Activated naive CD4-positive, alpha-beta T cell (primary cell): ENCODE measurements at places on chromosomes 11 and 22.
A peak's percentile ranks its signal among the peaks of the same experiment; 100 is the strongest.

DNA sequence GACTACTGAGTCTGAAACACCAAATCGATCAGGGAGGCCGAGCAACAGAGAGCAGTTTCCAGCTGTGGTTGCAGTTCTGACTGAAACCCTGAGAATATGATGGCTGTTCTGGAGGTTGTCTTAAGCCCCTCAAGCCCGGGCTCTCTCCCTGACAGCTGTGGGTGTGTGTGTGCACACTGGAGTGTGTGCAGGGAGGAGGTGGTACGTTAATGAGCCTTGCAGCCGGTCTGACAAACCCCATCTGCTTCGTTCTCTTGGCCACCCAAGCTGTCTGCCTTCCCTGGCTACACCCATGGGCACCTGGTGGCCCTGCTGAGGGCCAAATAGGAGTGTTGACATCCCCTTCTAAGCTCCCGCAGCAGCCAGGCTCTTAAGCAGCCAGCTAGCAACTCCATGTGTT, 189.8 kb downstream of the KIRREL3 start:
- no peak for DNase-seq

- DNase-seq, result no peak
Observed at GRCh38 chr11:72354356-72355115, 79.8 kb downstream of the CLPB start.

DNA sequence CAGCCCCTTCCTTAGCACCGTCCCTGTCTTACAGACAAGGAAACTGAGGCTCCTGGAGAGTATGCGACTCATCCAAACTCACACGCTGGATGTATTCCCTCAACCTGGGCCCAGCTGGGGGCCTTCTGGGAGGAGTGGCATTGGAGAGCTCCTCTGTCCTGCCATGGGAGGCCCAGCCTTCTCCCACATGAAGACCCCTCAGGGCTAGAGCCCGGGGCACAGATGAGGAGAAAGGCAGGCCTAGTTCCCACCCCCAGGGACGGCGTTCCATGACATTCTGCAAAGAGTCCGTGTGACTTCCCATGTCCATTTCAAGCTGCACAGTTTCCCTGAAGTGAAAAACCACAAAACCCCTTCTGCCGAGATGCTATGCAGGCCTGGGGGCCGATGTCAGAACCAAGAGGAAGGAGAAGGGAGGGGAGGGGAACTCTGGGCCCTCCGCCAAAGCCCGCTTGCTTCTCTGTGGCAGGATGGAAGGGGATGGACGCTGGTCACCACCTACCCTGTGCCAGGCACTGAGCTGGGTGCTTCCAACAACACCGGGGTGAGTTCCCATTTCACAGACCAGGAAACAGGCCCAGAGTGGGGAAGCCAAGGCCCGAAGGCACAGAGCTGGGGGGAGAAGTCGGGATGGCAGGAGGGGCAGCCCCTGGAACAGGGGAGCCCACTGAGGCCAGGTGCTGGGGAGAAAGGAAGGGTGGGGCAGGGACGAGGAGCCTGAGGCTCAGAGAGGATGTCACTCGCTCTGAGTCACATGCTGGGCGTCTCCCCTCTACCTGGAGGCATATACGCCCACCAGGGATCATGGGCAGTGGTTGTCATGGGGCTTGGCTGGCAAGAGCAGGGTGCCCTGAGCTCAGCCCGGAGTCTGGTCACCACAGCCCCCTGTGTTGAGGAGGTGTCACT, 15.7 kb downstream of the RAC2 start:
- no peak for DNase-seq

DNA sequence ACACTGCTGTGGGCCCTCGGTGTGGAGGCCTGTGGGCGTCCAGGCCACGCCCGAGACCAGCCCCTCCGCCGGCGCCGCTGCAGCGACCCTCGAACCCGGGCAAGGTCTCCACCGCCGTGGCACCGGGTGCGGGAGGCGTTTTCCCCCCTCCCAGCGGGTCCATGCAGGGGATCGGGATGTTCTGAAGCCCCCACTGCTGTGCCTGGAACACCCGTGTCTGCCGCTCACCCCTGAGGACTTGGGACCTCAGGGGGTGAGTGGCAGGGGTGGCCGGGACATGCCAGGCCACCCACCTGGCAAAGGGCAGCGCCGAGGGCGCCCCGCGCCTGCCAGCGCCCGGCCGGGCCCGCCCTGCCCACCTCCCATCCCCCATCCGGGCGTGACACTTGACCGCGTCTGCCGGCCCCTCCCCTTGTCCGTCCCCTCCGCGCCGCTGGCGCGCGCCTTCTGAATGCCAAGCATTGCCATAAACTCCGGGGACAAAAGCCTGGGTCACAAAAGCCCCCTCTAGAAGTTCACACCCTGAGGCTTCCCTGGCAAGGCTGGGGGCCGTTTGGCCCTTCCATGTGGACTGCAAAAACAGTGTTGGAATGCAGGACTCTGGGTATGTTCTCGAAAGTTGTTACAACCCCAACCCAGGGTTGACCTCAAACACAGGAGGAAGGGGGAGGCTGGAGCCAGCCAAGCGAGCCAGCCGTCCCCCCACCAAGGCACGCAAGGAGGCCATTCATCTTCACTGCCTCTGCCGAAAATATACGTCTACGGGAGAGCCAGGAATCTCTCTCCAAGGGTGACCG, 819 bp upstream of the KCNQ1OT1 start:
- DNase-seq, result no peak

DNA sequence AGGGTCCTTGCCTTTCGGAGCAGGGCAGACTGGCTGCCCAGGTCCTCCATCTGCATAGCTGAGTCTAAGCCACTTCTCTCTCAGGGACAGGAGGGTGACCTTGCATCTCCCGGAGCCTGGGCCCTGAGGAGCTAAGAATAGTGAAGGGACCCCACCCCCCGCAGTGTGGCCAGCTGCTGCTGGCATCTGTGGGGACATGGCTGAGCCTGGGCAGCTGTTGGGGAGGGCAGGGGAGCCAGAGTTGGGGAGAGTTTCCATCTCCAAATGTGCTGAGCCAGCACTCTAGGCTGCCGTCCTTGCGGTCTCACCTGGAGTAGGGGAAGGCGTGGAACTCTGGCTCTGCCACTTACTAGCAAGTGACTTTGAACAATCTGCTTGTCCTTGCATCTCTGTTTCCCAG, 34.8 kb upstream of the SHISAL1 start:
- DNase-seq, result no peak

DNA sequence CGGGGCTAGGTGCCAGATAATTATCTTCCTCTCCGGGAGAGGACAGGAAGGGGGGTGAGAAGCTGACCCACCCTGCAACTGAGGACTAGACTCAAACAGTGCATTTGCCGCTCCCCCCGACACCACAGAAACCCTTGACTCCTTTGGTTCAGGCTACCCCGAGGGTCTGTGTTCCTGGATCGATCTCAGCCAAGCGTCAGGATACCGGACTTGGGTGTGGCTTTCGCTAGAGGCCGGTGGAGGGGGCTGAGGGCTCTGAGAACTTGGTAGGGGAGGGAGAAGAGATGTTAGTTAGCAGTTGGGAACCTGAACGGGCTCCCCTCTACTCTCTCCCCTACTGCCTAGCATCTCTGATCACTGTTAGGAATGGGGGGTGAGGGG, 840 bp downstream of the SEZ6L start:
- no peak for DNase-seq

DNA sequence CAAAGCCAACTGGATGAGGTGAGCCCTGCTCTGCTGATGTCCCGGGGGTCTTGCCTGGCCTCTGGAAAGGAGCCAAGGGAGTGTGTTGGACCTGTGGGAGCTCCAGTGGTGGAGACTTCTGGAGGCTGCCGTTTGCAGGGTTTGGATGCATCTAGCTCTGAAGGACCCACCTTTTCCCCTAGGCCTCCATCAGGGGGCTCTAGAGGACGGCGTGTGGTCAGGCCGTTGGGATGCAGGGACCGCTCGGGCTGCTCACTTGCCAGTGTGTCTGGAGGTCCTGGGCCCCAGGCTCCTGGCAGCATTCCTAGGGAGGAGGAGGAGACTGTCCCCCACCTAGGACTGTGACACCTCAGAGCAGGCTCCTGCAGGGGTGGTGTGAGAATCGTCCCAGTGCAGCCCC, 58.3 kb downstream of the PRDM11 start:
- DNase-seq, result no peak

DNA sequence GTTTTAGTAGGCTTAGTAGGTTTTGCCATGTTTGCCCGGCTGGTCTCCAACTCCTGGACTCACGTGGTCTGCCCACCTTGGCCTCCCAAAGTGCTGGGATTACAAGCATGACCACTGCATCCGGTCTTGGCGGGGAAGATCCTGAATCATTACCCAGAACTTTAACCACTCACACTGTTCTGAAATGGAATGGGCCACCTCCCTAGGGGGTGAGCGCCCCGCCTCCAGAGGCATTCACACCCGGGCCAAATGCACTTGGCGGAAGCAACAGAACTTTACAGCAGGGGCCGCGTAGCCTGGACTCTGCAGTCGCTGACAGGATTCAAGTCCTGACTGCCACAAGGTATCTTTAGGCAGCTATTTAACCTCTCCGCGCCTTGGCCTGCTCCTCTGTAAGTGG, 5.4 kb downstream of the CCDC86 start:
- no peak for DNase-seq

GRCh38 chr11:10481560-10482349, 26.7 kb downstream of the AMPD3 start:
- no peak for DNase-seq

GRCh38 chr22:23289851-23290724, 109.8 kb downstream of the BCR start:
- DNase-seq, result peak; percentile 45

DNA sequence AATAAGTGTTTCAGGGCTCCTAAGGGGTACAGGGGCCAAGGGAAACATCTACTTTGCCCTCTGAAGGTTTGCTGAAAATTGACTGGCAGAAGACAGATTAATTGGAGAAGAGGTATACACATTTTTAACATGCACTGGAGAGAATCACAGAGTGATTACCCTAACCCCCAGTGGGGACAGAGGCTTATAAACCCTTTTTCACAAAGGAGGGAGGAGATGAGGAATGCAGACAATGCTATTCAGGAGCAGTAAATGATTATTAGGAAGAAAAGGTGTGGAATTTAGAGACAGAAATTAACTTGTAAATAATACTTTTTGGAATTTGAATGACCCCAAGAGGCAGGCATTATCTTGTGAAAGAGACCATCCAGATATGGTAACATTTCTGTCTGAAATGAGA, 582.4 kb upstream of the B3GAT1 start:
- DNase-seq, result no peak
